ENCODE measurements at places on chromosomes 5 and 9. TPM values are rescaled to one million over a fixed set of nuclear protein-coding genes. Genes with fewer than 3 reads are reported as not detected.
A peak's percentile ranks its signal among the peaks of the same experiment; 100 is the strongest.

DNA sequence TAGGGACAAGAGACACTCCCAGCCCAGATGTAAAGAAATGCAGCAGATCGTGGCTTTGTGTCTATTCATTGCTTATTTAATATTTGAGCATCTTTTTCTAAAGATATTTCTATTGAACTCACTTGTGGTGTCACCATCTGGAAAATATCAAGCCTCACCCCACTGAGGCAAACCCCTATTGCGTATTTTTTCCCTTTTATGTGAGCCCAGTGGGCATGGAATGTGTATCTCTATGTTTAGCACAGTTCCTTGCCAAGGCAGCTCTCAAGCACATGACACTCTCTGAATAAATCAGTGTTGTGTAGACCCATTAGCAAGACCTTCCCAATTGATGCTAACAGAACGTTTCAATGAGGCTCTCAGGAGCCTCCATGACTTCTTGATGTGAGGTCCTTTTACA, 81.6 kb downstream of the TMEM174 start:
- DNase-seq, result no peak

GRCh38 chr9:90961375-90961774, 159.8 kb downstream of the SYK start:
- DNase-seq, result peak; percentile 68

DNA sequence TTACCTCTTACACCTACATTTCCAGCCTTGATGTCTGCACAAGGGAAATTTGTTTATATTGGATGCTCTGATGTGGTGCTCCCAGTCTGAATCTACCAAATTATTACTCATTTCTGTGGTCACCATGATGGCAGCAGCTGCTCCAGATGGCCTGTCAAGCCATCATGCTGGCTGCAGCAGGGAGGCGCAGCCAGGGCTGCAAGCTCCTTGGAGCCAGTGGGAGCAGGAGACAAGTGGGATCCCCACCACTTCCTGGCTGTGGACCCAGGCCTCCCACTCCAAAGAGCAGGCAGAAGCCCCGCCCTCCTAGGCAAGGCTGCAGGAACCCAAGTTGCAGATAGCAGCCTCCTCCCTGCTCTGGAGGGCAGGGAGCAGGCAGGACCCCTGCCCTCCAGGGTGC, 241.1 kb upstream of the ATP10B start:
- DNase-seq, result no peak

GRCh38 chr9:109977521-109977920, 197.5 kb downstream of the PALM2AKAP2 start:
- DNase-seq, result no peak

DNA sequence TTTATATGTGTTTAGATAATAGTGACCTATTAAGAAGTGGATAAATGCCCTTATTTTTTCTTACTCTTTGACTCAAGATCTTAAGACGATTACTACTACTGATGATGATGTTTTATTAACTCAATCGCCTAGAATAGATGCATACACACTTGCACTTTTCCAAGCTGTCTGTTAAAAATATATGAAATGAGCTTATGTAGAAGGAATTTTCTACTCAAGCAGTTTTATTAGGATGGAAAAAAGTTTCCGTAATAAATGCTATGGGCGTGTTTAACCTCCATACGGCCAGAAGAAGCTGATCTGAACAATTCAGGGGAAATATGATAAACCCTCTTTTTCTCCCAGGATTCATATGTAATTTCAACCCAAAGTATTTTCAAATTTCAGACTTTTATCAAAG, 455.7 kb upstream of the MPDZ start:
- DNase-seq, result no peak

The SETD9 gene
- polyA plus RNA-seq, result 5.0 TPM

The CATSPER3 gene
- 1.1 TPM for polyA plus RNA-seq
